GM13977 (cell line): ENCODE measurements at places on chromosomes 11 and 22.

- DNase-seq: no peak
Measured at GRCh38 chr11:116796548-116796947, 4.9 kb upstream of the APOA5 start.

DNA sequence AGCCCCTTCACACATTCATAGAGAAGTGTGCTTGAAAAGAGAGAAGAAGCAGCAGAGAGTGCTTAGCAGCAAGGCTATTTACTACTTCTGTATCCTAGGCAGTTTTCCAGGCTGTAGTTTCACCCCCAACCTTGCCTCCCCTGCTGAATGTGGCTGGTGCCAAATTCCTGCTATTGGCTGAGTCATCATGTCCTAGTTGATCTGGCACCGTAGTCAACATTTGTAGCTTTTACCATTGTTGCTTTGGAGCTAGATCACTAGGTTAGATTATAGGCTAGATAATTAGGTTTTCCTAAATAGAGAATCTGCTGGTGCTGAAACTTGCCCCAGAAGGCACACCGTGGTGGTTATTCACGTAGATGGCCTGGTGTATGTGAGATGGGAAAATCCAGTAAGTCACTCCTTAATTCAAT lies 32.7 kb downstream of the ARHGAP42 start:
- no peak for DNase-seq

DNA sequence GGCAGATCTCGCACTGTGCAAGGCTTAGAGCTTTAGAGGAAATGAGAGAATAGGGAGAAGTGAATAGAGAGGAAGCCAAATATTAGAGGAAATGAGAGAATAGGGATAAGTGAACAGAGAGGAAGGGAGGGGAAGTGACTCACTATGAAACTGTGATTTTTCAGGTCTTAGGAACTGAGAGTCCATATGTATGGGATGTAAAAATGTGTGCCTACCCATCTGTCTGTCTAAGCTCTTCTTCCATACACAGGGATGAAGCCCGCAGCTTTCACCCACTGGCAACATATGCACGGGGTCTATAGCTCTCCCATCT lies 6.4 kb upstream of the CCDC86 start:
- no peak for DNase-seq

DNA sequence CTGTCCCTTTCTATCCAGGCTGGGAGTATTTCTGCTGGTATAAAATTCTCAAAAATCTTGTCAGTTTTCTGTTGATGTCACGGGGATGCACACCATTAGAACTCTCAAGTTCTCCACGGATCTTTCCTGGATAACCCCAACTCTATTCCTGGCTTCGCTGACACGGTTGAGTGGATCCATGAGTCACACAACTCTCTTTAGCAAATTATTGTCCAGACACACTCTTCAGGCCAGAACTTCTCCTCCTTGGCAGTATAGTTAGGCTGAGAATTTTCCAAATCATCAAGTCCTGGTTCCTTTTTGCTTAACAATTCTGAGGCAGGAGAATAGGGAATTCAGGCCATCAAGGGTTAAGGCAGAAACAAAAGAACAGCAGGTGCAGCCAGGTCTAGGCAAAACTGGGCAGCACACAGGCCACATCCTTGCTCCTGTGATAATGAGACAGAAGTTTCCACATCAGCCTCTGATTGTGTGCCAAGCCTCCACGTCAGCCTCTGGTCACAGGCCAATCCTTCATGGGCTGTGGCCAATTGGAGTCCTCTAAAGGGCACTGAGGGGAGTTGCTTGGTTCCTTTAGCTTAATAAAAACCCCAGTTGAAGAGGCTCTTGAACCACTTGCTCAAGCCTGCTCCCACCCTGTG lies 5.7 kb upstream of the ACAT1 start:
- DNase-seq: no peak

DNA sequence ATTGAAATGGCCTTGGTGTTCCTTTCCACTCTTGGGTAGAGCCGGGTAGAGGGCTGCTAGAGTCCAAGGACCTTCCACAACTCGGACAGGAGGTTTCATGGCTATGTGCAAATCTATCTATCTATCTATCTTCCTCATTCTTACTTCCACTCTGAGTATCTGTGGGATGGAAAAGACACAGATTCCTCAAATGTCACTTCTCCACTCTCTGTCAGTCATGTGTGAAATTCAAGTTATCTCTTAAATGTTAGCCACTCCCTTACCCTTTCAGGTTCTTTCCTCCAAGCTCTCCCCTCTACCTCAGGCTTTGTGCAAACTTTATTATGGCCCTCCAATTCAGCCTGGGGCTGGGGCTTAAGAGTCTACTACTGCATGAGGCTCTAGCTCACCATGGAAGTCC lies 84.3 kb downstream of the GDPD4 start:
- DNase-seq: no peak
